Activated naive CD8-positive, alpha-beta T cell treated with anti-CD3 and anti-CD28 coated beads for 36 hours (primary cell): ENCODE measurements at places on chromosomes 6 and 20.
A peak's percentile ranks its signal among the peaks of the same experiment; 100 is the strongest.

DNA sequence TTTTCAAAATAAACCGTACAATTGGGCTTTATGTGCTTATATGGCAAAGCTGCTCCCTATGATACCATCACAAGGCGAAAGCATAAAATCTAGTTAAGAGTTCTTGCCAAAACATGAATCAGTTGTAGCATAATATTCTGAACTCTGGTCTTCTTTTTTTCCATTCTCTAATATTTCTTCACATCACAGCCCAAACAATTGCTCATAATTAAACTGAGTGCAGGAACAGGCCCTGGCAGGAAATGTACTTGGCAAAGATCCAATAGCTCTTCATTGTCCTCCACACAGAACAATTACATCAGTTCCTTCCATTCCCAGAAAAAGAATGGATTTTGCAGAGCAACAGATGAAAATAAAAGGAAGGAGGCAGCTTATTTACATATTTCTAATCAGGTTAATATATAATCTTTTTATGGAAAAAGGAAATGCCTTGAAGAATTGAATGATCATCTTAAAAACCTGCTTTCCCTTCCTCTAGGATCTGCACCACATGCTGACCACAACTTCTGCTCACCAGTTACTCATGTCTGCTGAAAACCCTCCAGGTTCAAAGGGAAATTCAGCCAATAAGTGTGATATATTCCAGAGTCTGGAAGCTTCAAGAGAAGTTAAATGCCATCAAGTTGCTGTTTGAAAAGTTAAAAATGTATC is 123.3 kb upstream of the COL21A1 start:
- DNase-seq = no peak

DNA sequence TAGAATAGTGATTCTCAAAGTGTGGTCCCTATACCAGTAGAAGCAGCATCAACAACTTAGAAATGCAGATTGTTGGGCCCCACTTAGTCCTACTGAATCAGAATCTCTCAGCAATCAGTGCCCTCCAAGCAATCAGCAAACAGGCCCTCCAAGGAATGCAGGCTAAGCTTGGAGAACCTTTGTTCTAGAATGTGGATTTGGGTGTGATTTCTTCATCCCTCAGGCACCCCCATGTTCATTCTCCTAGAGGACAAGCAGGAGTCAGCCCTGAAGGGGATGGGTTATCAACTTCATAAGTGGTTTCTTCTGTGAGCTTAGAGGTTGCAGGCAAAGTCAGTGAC is 40.5 kb upstream of the TAF8 start:
- DNase-seq = no peak

DNA sequence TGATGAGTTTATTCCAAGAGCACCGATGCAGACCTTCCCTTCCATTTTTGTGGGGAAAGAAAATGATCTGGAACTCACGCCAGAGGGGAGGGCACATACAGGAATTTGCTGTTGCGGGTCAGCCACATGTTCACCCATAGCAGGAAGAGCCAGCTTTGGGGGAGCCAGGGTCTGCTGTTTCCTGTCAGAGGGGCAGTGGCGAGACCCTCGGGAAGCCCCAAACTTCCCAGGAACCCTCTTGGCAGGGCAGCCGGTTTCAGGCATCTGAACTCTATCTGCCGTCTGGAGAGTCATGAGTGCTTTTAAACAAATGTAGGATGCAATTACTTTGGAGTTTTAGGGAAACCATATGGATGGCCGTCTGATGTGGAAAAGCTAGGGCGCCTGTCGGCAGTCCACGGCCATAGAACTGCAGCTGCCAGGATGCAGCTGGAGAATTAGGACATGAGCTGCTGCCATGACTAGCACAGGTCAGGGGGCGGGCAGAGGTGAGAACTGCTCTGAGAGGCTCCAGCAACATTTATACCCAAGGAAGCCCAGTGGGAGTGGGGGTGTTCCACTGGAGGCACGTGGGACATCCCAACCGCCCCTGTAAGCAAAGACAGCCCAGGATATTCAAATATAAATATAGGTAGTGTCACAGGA is 14.8 kb upstream of the SERPINB9 start:
- DNase-seq = no peak

- DNase-seq = no peak
Observed at GRCh38 chr20:63534831-63535651, 2.1 kb downstream of the PTK6 start.

DNA sequence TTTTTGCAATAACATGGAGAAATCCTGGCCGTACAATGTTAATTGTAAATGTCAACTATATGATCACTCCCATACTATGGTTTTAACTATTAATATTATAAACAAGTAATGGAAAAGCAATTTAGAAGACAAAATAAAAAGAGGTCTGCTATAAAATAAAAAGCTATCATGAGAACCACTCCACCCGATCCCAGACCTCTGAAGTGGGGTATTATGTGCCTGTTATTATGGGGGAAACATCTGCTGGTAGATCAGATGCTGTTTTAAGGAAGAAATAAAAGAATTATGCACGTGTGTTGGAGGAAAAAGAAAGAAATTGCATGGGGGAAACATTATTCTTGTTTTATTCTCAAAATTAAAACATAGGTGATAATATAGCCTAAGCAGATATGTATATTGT is 615.7 kb upstream of the ARID1B start:
- DNase-seq = no peak

- DNase-seq = no peak
Observed at GRCh38 chr6:167702241-167702827, 124.4 kb upstream of the AFDN start.

DNA sequence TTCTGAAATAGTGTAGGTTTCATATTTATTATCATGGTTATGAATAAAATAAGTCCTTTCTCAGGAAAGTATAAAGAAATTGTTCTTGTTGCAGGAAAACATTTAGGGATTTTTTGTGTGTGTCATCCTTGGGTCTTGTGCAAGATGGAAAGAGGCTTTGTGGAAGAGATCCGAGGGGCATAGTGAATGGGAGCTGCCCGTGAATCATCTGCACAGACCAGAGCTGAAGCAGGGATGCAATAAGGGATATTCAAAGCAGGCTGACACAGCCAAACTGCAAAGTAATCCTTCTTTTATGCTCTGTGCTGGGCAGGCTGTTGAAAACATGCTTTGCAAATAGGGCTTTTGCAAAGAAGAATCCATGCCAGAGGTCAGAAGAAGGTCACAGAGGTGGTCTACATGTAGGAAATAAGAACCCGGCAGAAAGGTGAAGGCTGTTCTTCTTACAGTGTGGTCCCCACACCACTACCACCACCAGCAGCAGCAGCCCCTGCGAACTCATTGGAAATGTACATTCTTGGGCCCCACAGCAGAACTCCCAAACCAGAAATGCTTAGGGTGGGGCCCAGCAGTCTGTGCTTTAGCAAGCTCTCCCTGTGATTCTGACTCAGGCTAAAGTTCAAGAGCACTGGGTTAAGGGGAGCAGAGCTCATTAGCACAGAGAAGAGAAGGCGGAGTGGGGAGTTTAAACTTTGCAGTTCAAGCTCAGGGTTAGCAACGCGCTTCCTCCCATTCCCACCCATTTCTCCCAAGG is 237.6 kb downstream of the QKI start:
- DNase-seq = no peak

DNA sequence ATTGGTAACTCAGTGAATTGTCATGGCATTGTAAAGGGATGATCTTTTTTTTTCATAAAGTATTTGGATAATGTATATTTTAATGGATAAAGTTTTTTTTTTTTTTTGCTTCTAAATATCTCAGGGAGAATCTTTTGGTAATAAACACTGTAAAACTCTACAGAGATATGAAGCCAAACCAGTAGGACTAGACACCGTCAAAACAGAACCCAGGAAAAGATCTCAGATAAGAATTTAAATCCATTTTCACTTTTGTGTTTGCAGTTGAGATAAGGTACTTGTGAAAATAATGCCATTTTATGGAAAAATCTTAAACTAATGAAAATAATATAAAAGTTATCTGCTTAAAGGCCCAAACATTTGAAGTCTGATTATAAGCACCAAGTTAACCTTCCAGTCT is 27.0 kb downstream of the FAM83B start:
- no peak for DNase-seq

DNA sequence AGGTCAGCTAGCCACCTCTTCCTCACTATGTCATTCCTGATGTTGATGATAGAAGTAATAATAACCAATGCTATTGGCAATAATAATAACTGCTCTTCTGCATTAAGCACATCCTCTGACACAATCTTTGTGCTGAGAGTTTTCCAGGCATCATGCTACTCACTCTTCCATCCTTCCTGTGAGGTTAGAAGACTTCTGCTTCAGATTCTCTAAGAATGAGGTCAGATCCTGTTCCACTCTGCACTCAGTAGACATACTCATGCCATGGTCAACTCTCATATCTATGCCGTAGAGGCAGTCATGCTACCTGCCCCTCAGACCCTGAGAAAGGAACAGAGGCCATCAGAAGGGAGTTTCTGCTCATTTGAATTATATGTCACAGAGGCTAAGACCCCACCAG is 98.1 kb upstream of the TOP1 start:
- no peak for DNase-seq

GRCh38 chr6:27129095-27129815 is 118.2 kb upstream of the PRSS16 start:
- no peak for DNase-seq

GRCh38 chr20:44355498-44356352 is at the start of gene HNF4A:
TSS of gene HNF4A (plus strand) at chr20:44355699. CDS start at chr20:44355805, 106 bp downstream.
- no peak for DNase-seq

DNA sequence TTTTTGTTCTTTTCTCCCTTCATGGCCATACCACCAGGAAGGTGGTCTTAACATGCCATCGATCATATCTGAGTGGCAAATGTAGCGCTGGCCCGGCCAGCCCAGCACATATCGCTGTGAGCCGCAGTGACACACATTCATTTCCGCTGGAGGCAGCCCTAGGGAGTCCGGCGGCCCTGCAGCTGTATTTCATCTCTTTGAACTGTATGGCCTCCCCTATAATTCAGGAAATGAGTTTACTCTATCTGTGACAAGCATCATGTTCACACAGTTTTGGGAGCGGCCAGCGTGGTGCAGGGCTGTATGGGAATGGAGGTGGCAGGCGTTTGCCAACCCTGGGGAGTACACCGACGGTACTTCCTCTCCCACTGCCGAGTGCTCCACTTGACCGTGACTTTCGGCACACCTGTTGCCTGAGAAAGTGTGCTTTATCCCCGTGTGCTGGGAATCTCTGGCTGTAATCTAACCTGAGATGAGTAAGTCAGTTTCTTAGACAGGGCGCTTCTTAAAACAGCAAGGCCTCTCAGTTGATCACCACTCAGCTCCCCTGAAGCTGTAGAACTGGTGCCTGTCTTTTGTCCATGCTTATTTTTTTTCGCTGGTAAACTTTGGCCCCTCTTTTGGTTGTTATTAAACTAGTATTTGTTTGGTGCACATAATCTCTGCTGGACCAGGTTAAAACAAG is 257.1 kb upstream of the TAB2 start:
- DNase-seq = peak; percentile 47

GRCh38 chr20:2692036-2692885 is at the start of gene EBF4:
TSS of gene EBF4 (plus strand) at chr20:2692780. CDS start at chr20:2693646, 866 bp downstream.
- peak; percentile 36 for DNase-seq

GRCh38 chr6:26122005-26122388 is 34.8 kb downstream of the HFE start:
- DNase-seq = no peak

DNA sequence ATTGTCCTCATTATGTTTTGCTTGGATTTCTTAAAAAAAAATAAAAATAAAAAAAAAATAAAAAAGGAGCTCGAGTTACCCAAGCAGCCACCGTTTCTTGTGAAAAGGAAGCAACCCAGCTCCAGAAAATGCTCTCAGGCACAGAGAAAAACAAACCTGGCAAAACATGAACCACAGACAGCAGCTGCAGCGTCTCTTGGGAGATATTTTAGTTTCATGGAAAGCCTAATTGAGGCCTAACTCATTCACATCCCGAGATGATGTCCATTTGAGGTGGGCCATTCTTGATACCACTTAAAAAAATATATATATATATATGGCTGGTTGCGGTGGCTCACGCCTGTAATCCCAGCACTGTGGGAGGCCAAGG is 13.7 kb upstream of the MRAP2 start:
- no peak for DNase-seq

DNA sequence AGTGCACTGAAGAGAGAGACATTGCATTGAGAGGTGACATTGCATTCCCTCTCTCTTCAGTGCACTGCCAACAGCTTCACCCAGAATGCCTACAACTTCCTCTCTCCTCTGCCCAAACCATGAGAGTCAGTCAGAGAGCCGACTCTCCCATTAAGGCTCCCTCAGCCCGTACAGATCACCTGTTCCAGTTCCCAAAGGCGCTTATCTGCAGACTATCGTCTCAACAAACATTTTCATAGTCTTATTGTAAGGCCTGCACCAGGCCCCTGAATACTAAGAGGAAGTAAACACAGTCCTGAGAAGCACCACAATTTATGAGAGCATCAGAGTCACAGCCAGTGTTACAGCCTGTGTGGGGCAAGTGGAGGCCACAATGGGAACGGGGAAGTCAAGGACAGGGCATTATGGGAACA is 53.7 kb downstream of the GFOD1 start:
- DNase-seq = no peak

- no peak for DNase-seq
Observed at GRCh38 chr6:71473926-71474325, 185.3 kb downstream of the OGFRL1 start.

DNA sequence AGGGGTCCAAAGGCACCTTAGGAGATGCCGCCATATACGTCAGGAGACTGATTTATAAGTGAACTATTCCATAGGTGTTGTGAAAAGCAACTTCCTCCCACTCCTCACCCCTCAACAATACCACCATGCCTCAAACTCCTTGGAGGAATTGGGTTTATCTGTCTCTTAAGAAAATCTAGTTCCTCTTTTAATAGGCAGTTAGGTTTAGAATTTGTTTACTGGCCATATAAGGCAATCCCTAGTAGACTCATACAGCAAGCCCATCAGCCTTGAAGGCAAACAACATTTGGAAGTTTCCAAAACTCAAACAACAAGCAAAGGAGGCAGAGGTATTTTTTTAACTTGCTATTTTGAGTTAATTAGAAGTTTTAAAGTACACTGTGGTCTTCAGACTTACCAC is 66.1 kb downstream of the PRND start:
- DNase-seq = no peak

DNA sequence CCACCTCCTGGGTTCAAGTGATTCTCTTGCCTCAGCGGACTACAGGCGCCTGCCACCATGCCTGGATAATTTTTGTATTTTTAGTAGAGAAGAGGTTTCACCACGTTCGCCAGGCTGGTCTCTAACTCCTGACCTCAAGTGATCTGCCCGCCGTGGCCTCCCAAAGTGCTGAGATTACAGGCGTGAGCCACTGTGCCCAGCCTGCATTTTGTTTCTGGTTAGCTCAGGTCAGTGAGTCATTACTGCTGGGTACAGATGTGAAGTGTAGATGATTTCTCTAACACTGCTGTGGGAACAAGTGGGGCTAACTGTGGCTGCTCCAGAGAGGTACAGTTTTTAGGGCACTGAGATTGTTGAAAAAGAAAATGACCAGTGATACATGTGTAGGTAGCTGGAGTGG is 188.6 kb downstream of the PRL start:
- no peak for DNase-seq

DNA sequence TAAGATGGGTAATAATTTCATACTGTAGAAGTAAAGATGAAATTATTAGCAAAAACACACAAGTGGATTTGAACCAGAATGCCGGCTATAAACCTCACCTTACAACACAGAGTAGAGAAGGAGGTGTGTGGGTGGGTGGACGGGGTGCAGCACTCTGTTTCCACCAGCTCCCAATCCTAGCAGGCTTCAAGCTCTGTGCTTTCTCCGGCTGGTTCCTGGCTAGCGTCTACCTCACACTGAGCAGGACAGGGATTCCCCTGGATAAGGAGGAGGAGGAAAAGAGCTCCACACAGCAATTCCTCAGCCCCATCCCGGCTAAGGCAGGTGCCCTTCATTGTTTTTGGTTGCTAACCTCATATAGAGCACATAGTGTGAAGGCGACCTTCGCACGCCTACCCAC is 453.3 kb downstream of the C6orf118 start:
- DNase-seq = no peak
